Esophagus squamous epithelium (tissue), 5 donors: ENCODE measurements at places on chromosomes 1 and 21.

- DNase-seq = no peak
Measured at GRCh38 chr1:83954166-83954823, 44.6 kb downstream of the TTLL7 start.

- peak; percentile 9 for DNase-seq
Measured at GRCh38 chr1:23177438-23178380, 9.1 kb upstream of the LUZP1 start.

DNA sequence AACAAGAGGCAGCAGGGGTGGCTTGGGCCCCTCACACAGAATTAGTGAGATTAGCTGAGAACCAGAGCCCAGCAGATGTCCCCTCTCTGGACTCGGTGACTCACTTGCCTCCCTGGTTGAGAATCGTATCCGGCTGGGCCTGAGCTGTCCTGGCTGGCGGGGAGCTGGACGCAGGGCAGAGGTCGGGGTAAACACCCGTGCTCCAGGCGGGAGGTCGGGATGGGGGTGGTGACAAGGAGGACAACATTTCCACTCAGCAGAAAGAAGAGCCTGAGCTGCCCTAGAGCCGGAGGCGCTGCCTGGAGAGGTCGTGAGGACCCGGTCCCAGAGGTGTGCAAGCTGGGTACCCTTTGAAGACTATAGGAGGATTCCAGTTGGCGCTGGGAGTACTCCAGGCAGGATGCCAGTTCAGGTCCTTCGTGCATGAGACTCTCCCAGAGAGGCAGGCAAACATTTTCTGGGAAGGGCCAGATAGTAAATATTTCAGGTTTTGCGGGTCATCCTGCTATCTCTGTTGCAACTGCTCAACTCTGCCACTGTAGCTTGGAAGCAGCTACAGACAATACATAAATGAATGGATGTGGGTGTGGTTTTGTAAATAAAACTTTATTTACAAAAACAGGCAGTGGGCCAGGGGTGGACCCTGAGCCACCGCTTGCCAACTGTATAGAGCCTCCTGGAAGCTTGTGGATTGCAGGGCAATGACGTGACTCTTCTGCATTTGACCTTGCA lies 116.8 kb upstream of the WNT4 start:
- DNase-seq = no peak

GRCh38 chr1:92804721-92805201 lies 19.9 kb upstream of the EVI5 start:
- DNase-seq = no peak

- DNase-seq = no peak
Measured at GRCh38 chr1:96565546-96565945, 156.0 kb upstream of the PTBP2 start.

DNA sequence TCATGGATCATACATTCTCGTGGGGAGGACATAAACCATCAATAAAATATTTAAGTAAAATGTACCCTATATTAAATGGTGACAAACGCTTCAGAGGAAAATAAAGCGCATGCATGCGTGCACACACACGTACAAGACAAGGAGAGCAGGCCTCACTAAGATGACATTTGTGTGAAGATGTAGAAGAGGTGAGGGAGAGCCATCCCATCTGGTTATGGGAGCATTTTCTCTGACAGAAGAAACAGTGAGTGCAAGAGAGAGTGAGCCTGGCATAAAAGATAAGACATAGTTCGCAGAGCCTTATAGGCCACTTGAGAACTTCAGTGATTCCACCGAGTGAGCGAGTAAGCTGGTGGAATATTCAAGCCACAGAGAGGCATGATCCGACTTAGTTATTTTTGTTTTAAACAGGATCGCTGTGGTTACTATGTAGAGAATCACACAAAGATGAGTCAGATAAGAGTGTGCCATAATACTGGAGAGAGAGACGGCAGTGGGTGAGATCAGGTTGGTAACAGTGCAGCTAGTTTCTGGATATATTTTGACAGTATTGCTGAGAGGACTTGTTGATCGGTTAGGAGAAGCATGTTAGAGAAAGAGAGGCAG lies 624.2 kb downstream of the PLPP3 start:
- no peak for DNase-seq

DNA sequence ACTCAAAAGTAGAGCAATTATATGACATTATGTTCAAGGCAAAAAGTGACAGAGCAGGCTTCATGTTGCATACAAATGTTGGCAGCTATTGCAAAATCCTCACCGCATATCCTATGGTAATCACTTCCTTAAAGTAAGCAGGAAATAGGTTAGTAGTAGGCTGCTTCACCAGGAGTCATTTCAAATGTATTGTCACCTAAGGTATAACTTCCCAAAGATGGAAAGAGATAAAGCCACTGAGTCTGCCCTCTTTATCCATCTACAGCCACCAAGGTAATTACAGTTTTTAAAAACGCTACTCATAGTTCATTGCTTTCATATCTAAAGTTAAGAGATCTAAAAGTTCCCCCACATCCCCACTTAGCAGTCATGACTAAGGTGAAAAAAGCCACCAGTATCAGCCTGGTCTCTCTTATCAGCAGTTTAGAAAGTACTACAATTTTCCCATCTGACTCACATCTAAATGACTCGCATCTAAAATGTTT lies 31.6 kb upstream of the UBE2U start:
- no peak for DNase-seq

- DNase-seq = no peak
Measured at GRCh38 chr21:46604329-46604974, 430 bp downstream of the S100B start.

DNA sequence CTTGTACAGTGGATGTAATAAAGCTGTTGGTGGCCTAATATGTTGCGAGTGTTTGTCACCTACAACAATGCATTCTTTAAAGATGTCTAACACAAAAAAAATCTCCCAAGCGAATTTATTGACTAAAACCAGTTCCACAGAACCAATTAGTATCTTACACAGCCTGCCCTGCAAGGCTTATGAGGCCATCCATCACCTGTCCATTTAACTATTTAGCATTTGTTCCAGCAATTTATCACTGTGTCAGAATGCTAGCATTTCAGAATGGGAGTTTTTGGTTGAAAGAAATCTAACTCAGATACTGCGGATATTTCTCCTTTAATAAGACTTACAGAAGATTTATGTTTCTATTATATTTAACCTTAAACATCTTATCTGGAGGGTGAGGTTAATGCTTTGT lies 831.1 kb upstream of the PRMT6 start:
- DNase-seq = no peak

GRCh38 chr1:201816309-201816854 lies 12.6 kb upstream of the IPO9 start:
- no peak for DNase-seq

DNA sequence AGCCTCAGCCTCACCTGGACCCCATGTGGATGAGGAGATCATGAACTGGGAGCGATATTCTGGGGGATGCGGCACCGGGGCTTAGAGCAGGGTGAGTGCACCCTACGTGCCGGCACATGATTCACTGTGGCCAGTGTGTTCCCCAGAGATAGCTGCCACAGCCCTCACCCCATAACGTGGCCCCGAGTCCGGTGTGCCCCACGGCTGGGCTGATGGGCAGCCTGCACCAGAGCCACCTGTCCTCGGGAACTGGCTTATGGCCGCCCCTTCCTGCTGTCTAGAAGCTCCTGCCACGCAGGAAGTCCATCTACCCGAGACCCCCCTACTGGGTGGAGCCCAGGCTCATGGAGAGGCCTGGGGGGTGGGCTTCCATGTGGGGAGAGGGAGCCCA lies 39.1 kb upstream of the SLC19A1 start:
- DNase-seq = no peak

- no peak for DNase-seq
Measured at GRCh38 chr1:153355445-153356071, 2.1 kb upstream of the S100A9 start.

DNA sequence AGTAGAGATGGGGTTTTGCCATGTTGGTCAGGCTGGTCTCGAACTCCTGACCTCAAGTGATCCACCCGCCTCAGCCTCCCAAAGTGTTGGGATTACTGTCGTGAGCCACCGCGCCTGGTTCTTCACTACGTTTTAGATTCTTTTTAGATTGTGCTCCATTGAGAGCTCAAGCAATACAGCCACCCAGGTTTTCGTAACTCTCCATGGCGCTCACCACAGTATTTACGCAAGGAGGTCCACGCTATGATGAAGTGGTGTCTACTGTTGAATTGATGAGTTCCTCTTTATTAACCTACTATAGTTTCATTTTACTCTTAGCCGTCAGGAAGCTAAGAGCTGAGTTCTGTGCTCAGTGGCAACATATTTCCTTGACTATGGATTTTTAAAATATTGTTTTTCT lies 1.8 kb upstream of the KIF1B start:
- DNase-seq = no peak

- no peak for DNase-seq
Measured at GRCh38 chr1:43368646-43369020, 822 bp upstream of the ELOVL1 start.

DNA sequence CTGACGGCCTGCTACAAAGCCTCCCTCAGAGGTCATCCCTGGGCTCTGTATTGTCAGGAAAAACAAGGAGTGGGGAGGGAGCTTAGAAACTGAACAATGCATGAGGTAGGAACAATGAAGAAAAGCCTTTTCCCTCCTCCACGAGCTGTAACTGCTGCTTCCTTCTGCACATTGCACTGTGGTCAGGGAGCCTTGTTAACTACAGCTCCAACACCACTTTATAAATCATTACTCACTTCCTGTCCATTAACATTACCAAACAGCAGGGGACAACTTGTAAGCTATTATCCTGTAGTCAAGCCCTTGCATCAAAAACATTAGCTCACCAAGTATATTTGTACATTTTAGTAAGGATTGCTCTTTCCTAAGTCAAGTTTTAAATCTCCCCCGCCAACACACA lies 336.0 kb upstream of the NR5A2 start:
- DNase-seq = no peak

DNA sequence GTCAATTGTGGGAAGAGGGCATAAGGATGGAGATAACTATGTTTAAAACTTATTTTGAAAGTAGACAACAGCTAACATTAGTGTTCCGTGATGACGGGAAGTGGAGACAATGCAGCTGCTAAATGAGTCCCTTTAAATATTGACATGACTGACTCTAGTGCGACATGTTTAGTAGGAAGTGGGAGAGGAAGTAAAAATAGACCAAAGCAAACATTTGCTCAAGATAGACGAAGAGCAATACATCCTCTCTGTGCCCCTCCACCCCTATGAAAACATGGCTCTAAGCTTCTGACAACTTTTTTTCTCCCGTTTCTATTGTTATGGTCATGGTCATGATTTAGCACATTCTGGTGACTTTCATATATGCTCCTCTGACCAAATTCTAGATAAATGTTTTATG lies 60.0 kb upstream of the HMCN1 start:
- DNase-seq = no peak

DNA sequence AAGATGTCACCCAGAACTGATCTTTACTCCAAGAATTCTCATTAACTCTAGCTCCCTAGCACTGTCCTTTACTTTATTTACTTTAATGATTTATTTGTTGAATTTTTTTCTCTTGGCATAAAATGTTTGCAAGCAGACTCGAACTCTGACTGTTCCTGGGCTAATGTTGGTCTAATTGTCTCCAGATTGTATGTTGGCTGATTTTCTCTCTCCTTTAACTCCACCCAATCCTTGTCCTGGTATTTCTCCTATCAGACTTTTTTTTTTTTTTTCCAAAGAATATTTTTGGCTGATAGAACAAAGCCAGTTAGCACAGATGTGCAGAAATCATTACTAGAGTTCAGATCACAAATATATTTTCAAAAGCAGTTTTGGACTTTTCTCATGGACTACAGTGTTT lies 82.6 kb downstream of the ATF6 start:
- DNase-seq = no peak

DNA sequence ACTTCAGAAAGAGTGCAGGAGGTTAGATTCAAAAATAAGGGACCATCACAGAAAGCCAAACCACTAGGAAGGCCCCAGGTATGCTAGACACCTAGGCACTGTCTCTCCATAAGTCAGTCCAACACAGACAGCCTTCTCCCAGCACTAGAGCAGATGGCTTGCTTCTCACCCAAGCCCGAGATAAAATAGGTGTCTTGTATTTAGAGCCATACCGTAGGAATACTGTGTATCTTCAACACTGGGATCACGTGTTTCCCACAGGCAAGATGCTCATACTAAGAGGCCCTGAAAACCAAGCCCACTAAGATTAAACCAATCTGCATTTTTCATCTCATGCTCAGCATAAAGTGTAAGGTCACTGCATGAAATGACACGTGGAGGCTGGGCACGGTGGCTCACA lies 223.3 kb upstream of the KAZN start:
- no peak for DNase-seq

DNA sequence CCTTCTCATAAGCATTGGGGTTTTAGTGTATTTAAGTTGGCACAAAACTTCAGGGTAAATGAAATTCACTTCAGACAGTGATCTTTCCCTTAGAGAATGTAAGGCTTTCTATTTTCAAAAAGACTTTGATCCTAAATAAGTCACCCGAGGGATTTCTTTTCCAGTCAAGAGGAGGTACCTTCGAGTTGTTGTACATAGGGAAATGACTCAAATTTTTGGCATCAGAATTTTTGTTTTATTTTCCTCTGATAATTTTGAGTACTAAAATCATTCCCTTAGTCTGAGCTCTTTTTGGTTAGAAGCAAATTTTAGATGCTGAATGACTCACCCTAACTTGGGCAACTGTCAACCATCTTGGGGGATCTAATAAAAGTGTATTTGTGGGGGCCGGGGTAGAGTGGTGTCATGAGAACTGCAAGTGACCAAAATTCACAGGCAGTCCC lies 193.9 kb downstream of the DHRS3 start:
- DNase-seq = no peak

GRCh38 chr1:3907621-3908165 lies 7.6 kb upstream of the C1orf174 start:
- no peak for DNase-seq

DNA sequence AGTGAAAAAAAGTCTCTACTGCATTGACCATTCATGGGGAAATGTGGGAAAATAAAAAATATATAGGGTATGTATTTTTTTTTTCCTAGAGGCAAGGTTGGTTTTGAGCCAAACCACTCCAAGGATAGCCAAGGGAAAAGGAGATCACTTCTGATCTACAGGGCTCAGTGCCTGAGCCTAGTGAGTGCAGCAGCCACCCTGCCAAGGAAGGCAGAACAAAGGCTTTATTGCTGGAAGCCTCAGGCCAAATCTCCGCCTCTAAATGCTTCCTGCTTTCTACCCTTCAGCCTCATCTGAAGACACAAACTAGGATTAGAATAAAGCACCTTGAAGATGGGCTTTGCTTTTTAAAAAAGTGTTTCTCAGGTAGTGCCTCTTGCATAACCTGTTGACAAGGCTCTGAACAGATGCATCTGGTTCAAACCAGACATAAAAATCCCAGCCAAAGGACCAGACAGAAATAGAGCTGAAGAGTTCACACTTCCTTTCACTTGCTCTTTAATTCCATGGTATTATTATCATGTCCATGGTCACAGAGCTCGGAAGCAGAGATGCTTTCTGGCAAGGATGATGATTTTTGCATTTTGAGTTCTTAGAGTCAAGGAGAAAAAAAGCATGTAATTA lies 10.5 kb downstream of the C1orf115 start:
- no peak for DNase-seq

DNA sequence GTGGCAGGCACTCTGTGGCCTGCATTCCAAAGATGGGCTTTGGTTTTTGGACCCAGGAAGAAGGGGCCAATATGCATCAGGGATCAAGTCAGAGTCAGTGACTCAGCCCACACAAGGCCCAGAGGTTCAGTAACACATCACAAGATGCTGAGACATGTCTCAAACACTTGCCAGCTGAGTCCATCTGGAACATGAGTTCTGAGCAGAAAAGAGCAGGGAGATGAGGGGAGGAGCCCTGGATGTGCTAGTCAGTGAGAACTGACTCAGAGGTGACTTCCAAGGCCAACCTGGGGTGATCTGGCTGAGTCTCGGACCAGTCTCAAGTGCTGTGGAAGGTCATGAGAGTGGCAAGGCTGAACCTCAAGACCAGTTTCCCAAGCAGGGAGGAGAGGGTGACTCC lies 150.1 kb downstream of the CDC7 start:
- DNase-seq = no peak
